ENCODE measurements at places on chromosomes 2 and 18. TPM values are rescaled to one million over a fixed set of nuclear protein-coding genes. Genes with fewer than 3 reads are reported as not detected.

IAH1 gene
- polyA plus RNA-seq = 39.4 TPM

KRTCAP3 gene
- polyA plus RNA-seq = not detected

SLC4A3 gene
- not detected for polyA plus RNA-seq

GRCh38 chr18:44035554-44035953 is 645.1 kb upstream of the SETBP1 start:
- no peak for DNase-seq
- H3K4me3 ChIP-seq = no peak overlapping the region
- no peaks in the 10 kb centered on the region for H3K27me3 ChIP-seq
- H3K36me3 ChIP-seq = no peaks in the 10 kb centered on the region
- no peak overlapping the region for H3K27ac ChIP-seq
- H3K4me1 ChIP-seq = no peaks in the 10 kb centered on the region

DNA sequence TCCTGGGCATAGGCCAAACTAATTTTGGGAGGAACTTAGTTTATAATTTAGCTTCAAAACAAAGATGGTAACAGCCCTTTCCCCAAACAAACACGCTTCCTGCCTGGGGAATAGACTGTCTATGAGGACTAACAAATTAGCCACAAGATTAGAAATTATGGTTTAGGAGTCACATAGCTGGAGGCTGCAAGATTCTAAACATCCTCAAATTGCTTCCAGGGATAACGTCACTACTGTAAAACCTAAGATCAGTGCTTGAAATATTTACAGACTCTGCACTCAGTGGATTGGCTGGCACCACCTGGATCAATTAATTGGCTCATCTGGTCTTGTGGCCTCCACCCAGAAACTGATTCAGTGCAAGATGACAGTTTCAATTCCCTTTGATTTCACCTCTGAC is 118.0 kb upstream of the TACR1 start:
- DNase-seq = no peak
- H3K27me3 ChIP-seq = no peaks in the 10 kb centered on the region
- no peak overlapping the region for H3K27ac ChIP-seq
- H3K4me1 ChIP-seq = no peaks in the 10 kb centered on the region
- H3K36me3 ChIP-seq = no peaks in the 10 kb centered on the region
- no peak overlapping the region for H3K4me3 ChIP-seq

DNA sequence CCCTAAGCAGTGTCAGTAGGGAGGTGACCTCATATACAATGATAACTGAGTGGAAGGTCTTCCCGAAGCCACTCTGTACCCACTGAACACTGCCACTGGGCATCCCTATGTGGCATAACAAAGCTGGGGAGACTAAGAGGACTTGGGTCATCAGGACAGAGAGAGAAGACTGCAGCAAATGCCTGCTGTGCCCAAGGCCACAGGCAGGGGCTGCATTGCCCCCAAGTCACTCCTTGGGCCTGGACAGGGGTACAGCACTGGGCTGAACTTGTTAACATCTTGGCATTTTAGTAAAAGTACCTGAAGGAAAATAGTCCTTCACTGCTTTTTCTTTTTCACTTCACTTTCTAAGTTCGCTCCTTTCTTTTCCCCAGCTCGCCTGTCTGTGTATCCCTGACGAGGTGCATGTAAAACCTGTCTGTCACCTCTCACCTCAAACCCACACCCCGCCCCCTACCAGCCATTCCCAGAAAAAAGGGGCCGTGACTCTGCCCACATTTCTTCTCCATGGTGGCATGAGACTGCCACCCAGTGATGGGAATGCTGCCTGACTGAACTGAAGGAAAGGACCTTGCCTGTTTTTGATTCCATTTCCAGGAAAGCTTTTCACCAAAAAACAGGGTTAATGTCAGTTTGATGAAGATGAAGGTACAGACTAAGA is 62.9 kb downstream of the MTHFD2 start:
- no peaks in the 10 kb centered on the region for H3K36me3 ChIP-seq
- no peak for DNase-seq
- H3K27me3 ChIP-seq = no peaks in the 10 kb centered on the region
- no peak overlapping the region for H3K27ac ChIP-seq
- no peak overlapping the region for H3K4me3 ChIP-seq

DNA sequence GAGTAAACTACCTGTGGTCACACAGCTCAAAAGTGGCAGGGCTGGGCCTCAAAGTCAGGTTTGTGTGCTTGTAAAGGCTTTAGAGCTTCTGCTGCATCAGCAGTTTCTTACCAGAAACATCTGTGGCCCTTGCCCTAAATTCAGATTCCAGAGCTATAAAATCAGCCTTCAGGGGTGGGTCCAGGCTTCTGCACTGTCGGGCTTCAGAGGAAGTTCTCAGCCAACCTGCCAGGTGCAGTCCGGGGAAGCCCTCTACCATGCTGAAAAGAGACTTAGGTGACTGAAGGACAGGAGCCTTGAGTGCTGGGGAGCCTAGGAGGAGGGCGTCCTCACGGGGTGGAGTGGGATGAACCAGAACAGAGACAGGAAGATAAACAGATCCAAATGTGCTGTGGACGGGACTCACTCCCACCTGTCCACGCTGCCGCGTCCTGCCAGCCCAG is 69.9 kb upstream of the HS6ST1 start:
- H3K36me3 ChIP-seq = no peaks in the 10 kb centered on the region
- H3K27me3 ChIP-seq = no peaks in the 10 kb centered on the region
- no peak overlapping the region for H3K4me3 ChIP-seq
- no peaks in the 10 kb centered on the region for H3K4me1 ChIP-seq
- no peak for DNase-seq
- H3K27ac ChIP-seq = no peak overlapping the region

GRCh38 chr18:3015204-3015592 is 2.3 kb upstream of the LPIN2 start:
- peaks cover 66% of the 10 kb centered on the region for H3K4me1 ChIP-seq
- DNase-seq = peak; percentile 84
- H3K4me3 ChIP-seq = no peak overlapping the region
- no peaks in the 10 kb centered on the region for H3K36me3 ChIP-seq
- H3K27ac ChIP-seq = peak overlapping the region; percentile 88

GRCh38 chr2:215660687-215661086 is 224.8 kb upstream of the FN1 start:
- H3K27ac ChIP-seq = no peak overlapping the region
- no peaks in the 10 kb centered on the region for H3K36me3 ChIP-seq
- H3K4me1 ChIP-seq = peaks cover 17% of the 10 kb centered on the region
- peaks cover 6% of the 10 kb centered on the region for H3K27me3 ChIP-seq
- no peak for DNase-seq

GRCh38 chr2:46257476-46257875 is 39.7 kb upstream of the EPAS1 start:
- no peak overlapping the region for H3K4me3 ChIP-seq
- H3K4me1 ChIP-seq = peaks cover 10% of the 10 kb centered on the region
- no peak for DNase-seq
- H3K27ac ChIP-seq = no peak overlapping the region
- H3K36me3 ChIP-seq = no peaks in the 10 kb centered on the region

DNA sequence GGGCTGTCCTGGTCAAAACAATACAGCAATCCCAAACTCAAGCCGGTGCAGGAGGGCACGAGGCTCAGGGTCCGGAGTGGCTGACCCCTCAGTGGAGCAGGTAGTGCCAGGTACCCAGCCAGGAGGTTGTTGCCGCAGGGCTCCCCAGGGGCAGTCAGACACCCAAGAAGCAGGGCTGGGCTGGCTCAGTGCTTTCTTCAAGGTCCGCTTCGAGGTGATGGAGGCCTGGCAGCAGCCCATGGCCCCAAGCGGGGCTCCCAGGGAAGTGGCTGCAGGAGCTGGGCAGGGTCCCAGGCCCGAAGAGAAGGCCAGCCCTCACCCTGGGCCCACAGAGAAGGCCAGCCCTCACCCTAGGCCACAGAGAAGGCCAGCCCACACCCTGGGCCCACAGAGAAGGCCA is 55.3 kb upstream of the COPS8 start:
- H3K27me3 ChIP-seq = no peaks in the 10 kb centered on the region
- H3K27ac ChIP-seq = no peak overlapping the region
- H3K36me3 ChIP-seq = no peaks in the 10 kb centered on the region
- H3K4me1 ChIP-seq = no peaks in the 10 kb centered on the region
- no peak overlapping the region for H3K4me3 ChIP-seq

DNA sequence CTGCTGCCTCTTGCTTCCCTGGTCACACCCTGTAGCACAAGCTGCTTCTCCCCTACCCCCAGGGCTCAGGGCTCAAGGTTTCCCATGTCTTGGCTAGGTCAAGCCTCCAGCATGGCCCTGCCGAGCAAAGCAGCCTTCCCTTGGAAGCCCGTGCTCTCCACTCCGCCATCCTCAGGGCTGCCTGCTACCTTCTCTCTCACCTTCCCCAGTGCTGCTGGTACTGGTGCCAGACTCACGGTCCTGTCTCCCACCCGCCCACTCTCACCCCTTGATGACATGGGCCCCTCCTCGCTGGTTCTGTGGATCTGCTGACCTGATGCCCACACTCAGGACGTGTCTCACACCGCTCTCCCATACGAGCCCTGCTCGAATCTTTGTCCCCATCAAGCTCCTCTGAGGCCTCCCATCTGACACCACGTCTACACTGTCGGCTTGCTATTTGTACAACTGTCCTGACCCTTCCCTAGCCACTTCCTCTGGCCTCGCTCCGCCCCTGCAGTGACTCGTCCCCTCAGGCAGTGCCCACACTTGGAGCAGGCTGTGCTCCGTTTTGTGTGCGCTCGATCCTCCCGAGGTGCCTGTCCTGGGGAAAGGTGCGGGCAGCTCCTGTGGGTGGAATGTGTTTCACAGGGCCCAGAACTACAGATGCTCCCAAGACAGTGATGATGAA is 49.9 kb downstream of the ZAP70 start:
- H3K27ac ChIP-seq = no peak overlapping the region
- no peaks in the 10 kb centered on the region for H3K4me1 ChIP-seq
- H3K4me3 ChIP-seq = no peak overlapping the region
- DNase-seq = no peak

All from CD14-positive monocyte (primary cell).